ENCODE measurements at places on chromosomes 2 and 18.

DNA sequence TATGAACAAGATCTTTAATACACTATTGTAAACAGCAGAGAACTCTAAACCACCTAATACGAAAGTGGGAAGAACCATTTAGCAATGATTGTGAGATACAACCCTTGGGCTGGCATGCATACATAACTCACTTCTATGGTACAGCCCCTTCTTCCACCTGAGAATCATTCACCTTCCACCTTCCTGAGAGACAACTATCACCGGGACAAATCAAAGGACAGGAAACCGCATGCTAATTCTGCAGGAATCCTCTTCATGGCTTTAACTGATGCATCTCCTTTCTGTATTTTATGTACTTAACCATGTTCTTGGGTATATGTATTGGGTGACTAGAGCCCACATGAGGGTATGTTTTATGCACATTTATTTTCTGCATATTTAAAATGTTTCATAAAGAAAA lies 123.2 kb downstream of the TRABD2A start:
- no peak for DNase-seq

DNA sequence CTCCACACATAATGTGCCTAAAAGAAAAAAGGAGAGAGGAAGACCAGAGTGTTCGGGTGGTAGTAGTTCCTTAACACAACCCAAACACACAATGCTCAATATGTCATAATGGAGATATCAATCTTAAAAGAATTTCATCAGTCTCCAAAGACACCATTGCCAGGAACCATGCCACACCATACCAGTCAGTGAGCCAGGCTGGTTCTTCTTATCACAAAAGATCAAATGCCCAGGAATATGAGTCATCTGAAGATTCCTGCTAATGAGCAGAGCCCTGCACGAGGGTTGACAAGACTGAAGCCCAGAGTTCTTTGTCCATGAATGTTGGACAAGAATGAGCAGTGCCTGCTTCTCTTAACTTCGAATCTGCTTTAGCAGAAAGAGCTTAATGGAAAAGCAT lies 262.3 kb downstream of the ZNF516 start:
- DNase-seq = no peak

GRCh38 chr18:50454387-50454988 lies 79.6 kb downstream of the SKA1 start:
- no peak for DNase-seq

GRCh38 chr2:222526480-222527277 lies 102.3 kb downstream of the SGPP2 start:
- no peak for DNase-seq

DNA sequence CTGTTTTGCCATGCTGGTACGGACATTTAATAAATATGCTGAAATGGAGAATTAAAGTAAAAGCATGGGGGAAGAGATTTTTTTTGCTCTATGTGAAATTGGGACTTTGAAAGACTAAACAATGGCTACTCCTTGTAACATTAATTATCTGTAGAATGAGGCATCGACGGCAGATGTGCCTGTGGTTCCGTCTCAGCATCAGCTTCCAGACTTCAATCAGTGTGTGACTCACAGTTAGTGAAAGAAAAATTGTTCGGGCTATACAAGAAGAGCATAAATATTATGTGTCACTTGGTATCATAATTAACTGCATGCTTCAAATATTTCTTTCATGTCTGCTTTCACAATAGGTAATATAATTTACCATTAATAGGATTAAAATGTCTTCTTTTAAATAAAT lies 117.0 kb upstream of the SMIM21 start:
- DNase-seq = no peak

DNA sequence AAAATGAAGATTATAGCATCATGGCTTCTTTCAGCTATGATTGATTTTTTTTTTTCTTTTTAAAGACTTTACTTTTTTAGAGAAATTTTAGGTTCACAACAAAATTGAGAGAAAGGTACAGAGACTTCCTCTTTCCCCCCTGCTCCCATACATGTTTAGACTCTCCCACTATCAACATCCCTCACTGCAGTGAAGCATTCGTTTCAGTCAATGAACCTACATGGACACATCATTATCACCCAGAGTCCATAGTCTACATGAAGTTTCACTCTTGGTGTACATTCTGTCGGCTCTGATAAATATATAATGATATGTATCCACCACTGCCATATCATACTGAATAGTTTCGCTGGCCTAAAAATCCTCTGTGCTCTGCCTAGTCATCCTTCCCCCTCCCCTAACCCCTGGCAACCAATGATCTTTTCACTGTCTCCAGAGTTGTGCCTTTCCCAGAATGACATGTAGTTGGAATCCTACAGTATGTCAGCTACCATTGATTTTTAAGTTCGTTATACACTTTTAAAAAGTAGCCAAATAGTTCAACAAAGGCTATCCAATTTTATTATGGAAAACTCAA lies 86.8 kb downstream of the GPD2 start:
- no peak for DNase-seq

GRCh38 chr2:102391565-102391964 lies 31.4 kb upstream of the IL18RAP start:
- no peak for DNase-seq

- no peak for DNase-seq
Observed at GRCh38 chr2:112639936-112640335, 5.8 kb upstream of the SLC20A1 start.

DNA sequence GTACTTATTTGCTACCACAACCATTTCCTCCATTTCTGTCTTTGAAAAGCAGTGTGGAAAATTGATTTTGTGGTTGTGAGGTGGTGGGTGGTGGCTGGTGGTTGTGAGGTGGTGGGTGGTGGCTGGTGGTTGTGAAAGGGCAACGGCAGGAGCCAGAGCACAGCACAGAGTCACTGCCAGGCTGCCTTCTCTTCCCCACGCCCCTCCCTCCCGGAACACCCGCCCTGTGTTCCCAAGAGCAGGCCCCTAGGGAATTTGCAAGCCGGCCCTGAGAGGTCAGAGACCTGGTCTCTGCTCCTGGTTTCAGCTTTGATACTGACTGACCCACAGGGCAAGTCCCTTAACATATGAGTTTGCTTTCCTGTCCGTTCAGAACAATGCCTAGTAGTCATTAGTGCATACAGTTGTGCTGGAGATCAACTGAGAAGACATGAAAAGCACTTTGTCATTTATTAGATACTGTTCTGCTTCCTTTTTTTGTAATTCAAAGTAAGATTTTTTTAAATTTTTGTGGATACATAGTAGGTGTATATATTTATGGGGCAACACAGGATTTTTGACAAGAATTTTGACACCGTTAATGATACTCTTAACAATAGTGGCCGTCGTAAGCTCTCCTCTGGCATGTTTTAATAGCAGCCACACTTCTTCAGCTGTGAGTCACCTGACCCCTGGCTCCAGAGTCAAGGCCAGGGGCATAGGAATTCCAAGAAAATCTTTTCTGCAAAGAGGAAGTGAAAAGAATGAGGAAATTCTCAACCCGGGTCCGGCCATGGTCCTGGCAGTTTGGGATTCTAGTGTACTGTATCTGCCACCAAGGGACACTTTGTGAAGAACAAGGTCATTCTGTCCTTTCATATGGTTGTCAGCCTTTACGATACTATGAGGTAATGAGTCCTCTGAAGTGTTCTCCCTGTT lies 53.2 kb downstream of the ITGA6 start:
- DNase-seq = no peak

GRCh38 chr2:148554459-148555247 lies 89.9 kb upstream of the EPC2 start:
- DNase-seq = no peak

- no peak for DNase-seq
Observed at GRCh38 chr2:64972876-64973275, 16.3 kb upstream of the SLC1A4 start.

DNA sequence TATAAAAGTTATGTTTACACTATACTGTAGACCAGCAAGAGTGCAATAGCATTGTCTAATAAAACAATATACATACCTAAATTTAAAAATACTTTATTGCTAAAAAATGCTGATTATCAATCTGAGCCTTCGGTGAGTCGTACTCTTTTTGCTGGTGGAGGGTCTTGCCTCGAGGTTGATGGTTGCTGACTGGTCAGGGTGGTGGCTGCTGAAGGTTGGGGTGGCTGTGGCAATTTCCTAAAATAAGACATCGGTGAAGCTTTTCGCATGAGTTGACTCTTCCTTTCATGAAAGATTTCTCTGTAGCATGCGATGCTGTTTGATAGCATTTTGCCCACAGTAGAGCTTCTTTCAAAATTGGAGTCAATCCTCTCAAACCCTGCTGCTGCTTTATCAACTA lies 2.4 kb downstream of the TIGD1 start:
- no peak for DNase-seq

DNA sequence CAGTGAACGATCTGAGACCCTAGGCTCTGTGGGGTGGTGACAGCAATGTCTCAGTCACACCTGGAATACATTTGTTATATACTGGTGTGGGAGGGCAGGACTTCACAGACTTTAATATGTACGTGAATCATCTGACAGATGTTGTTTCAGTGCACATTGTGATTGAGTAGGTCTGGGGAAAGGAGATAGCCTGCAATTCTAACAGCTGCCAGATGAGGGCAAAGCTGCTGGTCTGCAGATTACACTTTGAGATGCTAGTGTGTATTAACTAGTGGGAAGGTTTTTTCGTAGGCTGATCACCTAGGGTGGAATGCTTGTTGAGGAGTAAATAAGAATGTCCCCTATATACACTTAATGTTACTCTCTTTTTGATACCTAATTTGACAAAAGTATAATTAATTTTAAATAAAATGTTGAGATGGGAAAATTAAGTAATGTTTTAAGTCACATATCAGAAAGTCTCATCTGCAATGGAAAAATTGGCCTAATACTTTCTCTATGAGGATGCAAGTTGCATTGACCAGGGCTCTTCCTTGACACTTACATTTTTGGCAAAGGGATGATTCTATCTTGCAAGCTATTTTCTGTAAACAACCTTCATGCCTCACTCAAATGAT lies 496.9 kb upstream of the HNMT start:
- DNase-seq = no peak

DNA sequence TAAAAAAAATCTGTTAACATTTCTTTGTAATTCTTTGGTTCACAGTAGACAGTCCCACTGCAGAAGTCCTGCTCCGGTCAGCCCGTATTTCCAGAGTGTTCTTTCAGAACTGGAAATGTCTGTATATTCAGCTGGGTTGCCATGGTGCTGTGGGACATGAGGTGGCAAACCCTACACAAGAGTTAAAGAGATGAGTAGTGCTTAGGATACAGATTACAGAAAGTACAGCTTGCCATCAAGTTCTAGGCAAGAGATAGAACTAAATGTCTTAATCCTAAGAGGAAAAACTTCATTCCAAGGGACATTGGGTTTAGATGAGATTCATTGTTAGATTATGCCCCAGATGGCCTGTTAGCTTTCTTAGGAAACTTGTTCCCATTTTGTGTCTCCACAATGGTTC lies 60.1 kb downstream of the FMNL2 start:
- DNase-seq = no peak

DNA sequence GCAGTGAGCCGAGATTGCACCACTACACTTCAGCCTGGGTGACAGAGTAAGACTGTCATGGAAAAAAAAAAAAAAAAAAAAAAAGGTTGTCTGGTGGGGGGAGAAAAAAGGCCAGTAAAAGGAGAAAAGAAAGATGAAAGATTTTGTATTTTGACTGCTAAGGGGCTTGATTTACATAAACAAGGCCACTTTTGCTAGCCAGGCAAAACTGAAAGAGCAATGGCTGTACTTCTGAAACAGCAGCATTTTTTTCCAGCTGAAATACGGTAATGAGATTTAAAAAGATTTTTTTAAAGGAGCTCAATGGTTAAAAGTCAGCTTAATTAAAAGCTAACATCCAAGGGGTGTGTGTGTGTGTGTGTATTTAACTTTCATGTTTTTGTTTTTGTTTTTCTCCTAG lies 11.3 kb upstream of the OXER1 start:
- DNase-seq = no peak

- no peak for DNase-seq
Observed at GRCh38 chr2:168480356-168480755, 24.3 kb downstream of the CERS6 start.

GRCh38 chr18:6578686-6579085 lies 150.8 kb upstream of the ARHGAP28 start:
- DNase-seq = no peak

- no peak for DNase-seq
Observed at GRCh38 chr18:21100146-21100545, 11.5 kb downstream of the ROCK1 start.

DNA sequence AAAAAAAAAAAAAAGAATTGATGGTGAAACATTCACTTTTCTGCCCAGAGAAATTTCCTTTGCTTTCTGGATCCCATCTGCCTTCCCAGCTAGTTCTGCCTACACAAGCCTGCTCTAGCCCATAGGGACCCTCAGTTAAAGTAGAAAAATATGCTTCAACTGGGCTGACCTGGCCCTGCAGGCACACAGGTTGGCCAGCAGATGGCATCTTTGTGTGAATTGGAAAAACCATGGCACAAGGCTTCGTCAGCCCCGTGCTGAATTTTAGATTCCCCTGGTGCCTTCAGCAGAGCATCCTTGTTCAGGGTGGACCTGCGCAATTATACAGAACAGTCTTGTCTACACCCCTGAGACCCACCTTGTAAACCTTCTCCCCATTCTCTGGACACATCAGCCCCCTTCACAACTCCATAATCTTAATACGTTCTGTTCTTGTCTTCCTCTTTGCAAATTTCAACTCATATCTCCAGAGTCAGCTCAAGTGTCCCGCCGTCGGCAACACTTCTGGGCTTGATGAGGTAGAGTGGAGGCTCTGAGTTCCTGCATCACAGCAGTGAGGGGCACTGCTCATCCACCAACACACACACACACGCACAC lies 114.5 kb downstream of the INSIG2 start:
- DNase-seq = peak; percentile 29

DNA sequence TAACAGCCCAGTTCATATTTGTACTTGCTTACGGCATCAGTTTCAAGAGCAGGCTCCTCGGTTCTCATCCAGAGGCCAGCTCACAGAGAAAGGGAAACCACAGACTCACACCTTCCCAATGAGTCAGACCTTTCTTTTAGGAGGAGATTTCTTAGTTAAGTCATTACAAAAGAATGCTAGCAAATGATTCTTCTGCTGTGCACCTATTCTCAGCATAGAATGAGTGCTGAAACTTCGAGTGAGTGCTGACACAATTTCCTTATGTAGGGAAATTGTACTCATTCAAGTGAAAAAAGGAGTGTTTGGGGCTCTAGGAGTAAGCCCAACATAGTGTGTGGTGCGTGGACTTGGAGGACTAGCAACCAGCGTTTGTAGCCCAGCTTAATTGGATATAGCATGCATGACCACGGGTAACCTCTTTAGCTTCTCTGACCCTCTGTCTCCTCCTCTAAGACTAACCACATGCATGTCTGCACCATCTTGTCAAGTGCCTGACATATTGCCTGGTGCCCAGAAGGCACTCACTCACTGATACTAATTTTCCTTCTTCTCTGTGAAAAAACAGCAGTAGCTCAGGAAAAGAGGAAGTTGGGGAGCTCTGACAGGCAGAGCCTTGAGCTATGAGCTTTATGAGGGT lies 87.0 kb downstream of the ALPK2 start:
- DNase-seq = no peak
